ENCODE measurements at places on chromosomes 4 and X. TPM values are rescaled to one million over a fixed set of nuclear protein-coding genes. Genes with fewer than 3 reads are reported as not detected.

RTL5 gene
- total RNA-seq, result 11.6 TPM

- no peaks in the 10 kb centered on the region for H3K36me3 ChIP-seq
- no peak for DNase-seq
- H3K4me3 ChIP-seq, result no peak overlapping the region
- H3K27ac ChIP-seq, result no peak overlapping the region
- no peaks in the 10 kb centered on the region for H3K27me3 ChIP-seq
- no peaks in the 10 kb centered on the region for H3K4me1 ChIP-seq
These were observed 101.4 kb downstream of the AWAT2 start for GRCh38 chrX:69948276-69948797.

RBM46 gene
- not detected for total RNA-seq

UCP1 gene
- not detected for total RNA-seq

- no peaks in the 10 kb centered on the region for H3K36me3 ChIP-seq
- H3K4me1 ChIP-seq, result no peaks in the 10 kb centered on the region
- no peak overlapping the region for H3K27ac ChIP-seq
These were observed 27.2 kb downstream of the MAB21L2 start for GRCh38 chr4:150609131-150609530.

TRAM1L1 gene
- 0.78 TPM for total RNA-seq

DNA sequence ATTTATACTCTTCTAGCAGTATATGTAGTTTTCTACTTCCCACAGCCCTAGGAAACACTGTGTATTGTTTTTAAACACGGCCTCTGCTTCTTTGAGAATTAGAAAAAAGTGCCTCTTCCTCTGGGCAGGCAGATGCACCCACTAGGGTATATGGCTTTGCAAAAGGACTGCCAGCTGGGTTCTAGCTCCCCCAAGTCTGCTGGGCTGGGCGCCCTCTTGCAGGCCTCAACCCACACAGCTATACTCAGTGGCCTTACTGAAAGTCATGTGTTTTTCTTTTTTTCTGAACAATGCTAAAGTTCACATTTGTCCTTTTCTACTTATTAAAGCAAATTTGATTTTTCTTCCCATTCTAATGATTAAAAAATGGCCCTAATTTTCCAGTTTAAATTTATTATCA, 35.5 kb upstream of the BMPR1B start:
- no peaks in the 10 kb centered on the region for H3K36me3 ChIP-seq
- H3K4me3 ChIP-seq, result no peak overlapping the region
- H3K27ac ChIP-seq, result no peak overlapping the region

STOX2 gene
- 5.9 TPM for total RNA-seq

- H3K36me3 ChIP-seq, result no peaks in the 10 kb centered on the region
- H3K27ac ChIP-seq, result no peak overlapping the region
- no peak overlapping the region for H3K4me3 ChIP-seq
- no peaks in the 10 kb centered on the region for H3K27me3 ChIP-seq
These were observed 23.7 kb upstream of the NEIL3 start for GRCh38 chr4:177285953-177286352.

- peak overlapping the region; percentile 49 for H3K4me3 ChIP-seq
- no peak for DNase-seq
- peaks cover 13% of the 10 kb centered on the region for H3K36me3 ChIP-seq
- H3K27me3 ChIP-seq, result no peaks in the 10 kb centered on the region
These were observed 37.4 kb downstream of the RUFY3 start for GRCh38 chr4:70759126-70759525.

DNA sequence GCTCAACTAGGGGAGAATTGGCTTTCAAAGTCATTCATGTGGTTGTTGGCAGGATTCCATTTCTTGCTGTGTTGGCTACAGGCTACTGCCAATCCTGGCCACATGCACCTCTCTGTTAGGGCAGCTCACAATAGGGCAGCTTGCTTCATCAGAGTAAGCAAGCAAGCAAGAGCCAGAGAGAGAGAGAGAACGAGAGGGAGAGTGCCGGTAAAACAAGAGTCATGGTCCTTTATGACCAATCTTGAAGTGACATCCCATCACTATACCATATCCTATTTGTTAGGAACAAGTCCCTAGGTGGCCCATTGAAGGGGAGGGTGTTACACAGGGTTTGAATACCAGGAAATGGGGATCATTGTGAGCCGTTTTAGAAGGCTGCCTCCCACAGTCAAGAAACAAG, 33.0 kb upstream of the TLR2 start:
- H3K4me3 ChIP-seq, result no peak overlapping the region
- DNase-seq, result no peak
- H3K4me1 ChIP-seq, result peaks cover 18% of the 10 kb centered on the region
- no peaks in the 10 kb centered on the region for H3K27me3 ChIP-seq
- no peaks in the 10 kb centered on the region for H3K36me3 ChIP-seq

- no peaks in the 10 kb centered on the region for H3K27me3 ChIP-seq
- no peak overlapping the region for H3K4me3 ChIP-seq
- DNase-seq, result no peak
- peaks cover 14% of the 10 kb centered on the region for H3K4me1 ChIP-seq
- no peaks in the 10 kb centered on the region for H3K36me3 ChIP-seq
These were observed 92.6 kb downstream of the SHROOM3 start for GRCh38 chr4:76527666-76528065.

DNA sequence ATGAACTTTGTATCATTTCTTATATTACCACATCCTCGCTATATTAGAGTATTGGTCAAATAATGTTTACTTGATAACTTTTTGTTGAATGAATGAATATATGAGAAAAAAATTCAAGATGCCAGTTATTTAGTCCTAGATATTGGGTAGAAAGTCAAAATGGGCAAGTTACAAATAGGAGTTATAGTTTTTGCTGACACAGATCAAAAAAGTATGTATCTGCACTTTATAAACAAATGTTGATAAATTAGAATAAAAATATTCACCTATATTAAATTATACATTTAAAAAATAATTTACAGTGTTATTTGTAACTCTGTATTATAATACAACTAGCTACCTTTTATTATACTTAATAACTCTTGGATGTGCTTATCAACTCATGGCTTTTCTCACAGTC, 57.8 kb upstream of the NDST4 start:
- H3K4me3 ChIP-seq, result no peak overlapping the region
- no peaks in the 10 kb centered on the region for H3K27me3 ChIP-seq
- no peaks in the 10 kb centered on the region for H3K36me3 ChIP-seq
- no peaks in the 10 kb centered on the region for H3K4me1 ChIP-seq
- no peak overlapping the region for H3K27ac ChIP-seq

MAGEA6 gene
- total RNA-seq, result not detected

H2BW1 gene
- not detected for total RNA-seq

RASGEF1B gene
- 42.0 TPM for total RNA-seq

GRCh38 chr4:2258091-2259035, 3.5 kb downstream of the MXD4 start:
- H3K36me3 ChIP-seq, result peaks cover 15% of the 10 kb centered on the region
- H3K27ac ChIP-seq, result peak overlapping the region; percentile 91
- peaks cover 79% of the 10 kb centered on the region for H3K4me1 ChIP-seq
- DNase-seq, result peak; percentile 1

MMRN1 gene
- 17.8 TPM for total RNA-seq

DNA sequence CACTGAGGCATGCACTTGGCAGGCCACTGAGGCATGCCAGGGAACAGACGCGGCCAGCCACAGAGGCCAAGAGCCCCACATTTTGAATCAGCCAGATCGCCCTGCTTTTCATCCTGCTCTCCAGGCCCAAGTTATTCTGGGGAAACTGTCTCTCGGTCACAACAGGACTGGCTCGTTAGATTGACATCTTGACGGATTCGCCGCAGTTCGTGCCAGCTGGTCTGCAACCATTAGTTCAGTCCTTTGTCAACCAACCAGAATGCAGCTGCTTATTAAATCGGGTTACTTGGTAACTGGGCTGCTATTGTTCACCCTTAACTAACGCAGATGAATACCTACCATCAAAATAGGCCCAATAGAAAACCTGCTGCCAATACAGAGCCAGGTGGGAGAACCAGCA, 16.7 kb downstream of the CLDN34 start:
- no peaks in the 10 kb centered on the region for H3K27me3 ChIP-seq
- H3K4me1 ChIP-seq, result no peaks in the 10 kb centered on the region
- no peak for DNase-seq
- no peak overlapping the region for H3K27ac ChIP-seq

CENPI gene
- 2.4 TPM for total RNA-seq

- no peaks in the 10 kb centered on the region for H3K36me3 ChIP-seq
- no peak for DNase-seq
- no peaks in the 10 kb centered on the region for H3K27me3 ChIP-seq
- no peak overlapping the region for H3K27ac ChIP-seq
- H3K4me3 ChIP-seq, result peak overlapping the region; percentile 78
- H3K4me1 ChIP-seq, result no peaks in the 10 kb centered on the region
These were observed 64.3 kb upstream of the WDR17 start for GRCh38 chr4:176001151-176002006.

- peaks cover 11% of the 10 kb centered on the region for H3K4me1 ChIP-seq
- H3K27ac ChIP-seq, result no peak overlapping the region
- H3K36me3 ChIP-seq, result peaks cover 17% of the 10 kb centered on the region
- H3K27me3 ChIP-seq, result no peaks in the 10 kb centered on the region
- no peak overlapping the region for H3K4me3 ChIP-seq
- DNase-seq, result no peak
These were observed 79.5 kb downstream of the EVC start for GRCh38 chr4:5790546-5790857.

- no peaks in the 10 kb centered on the region for H3K4me1 ChIP-seq
- DNase-seq, result no peak
- H3K4me3 ChIP-seq, result no peak overlapping the region
- no peak overlapping the region for H3K27ac ChIP-seq
These were observed 86.9 kb downstream of the EGF start for GRCh38 chr4:109999585-109999912.

- DNase-seq, result no peak
- no peak overlapping the region for H3K4me3 ChIP-seq
- no peaks in the 10 kb centered on the region for H3K36me3 ChIP-seq
- H3K4me1 ChIP-seq, result no peaks in the 10 kb centered on the region
These were observed 40.7 kb downstream of the LARP7 start for GRCh38 chr4:112677519-112678091.

DNA sequence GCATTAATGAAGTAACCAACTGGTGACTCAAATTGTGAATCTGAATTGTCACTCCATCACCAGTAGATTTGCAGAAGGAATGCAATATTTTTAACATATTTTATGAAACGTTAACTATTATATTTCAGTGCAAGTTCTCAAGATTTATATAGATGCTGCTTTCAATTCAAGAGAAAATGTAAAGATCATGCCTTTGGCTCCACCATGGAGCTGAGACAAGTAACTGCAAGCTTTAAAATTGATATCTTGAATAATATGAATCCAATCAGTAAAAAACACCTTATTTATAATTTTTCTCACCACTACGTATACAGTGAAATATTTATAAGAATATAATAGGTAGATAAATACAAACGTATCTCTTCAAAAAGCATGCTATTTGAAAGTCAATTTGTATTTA, 27.8 kb upstream of the GALNTL6 start:
- H3K27ac ChIP-seq, result no peak overlapping the region
- no peak overlapping the region for H3K4me3 ChIP-seq
- no peak for DNase-seq
- H3K27me3 ChIP-seq, result no peaks in the 10 kb centered on the region
- no peaks in the 10 kb centered on the region for H3K4me1 ChIP-seq

- H3K36me3 ChIP-seq, result no peaks in the 10 kb centered on the region
- no peak for DNase-seq
- H3K27me3 ChIP-seq, result peaks cover 20% of the 10 kb centered on the region
- H3K4me3 ChIP-seq, result no peak overlapping the region
- no peak overlapping the region for H3K27ac ChIP-seq
- peaks cover 46% of the 10 kb centered on the region for H3K4me1 ChIP-seq
These were observed 427 bp downstream of the NKX1-1 start for GRCh38 chr4:1405636-1406393.

PNMA5 gene
- total RNA-seq, result not detected

- no peak overlapping the region for H3K27ac ChIP-seq
- no peaks in the 10 kb centered on the region for H3K27me3 ChIP-seq
- H3K4me1 ChIP-seq, result no peaks in the 10 kb centered on the region
- no peaks in the 10 kb centered on the region for H3K36me3 ChIP-seq
- no peak for DNase-seq
- no peak overlapping the region for H3K4me3 ChIP-seq
These were observed 7.4 kb upstream of the HDAC6 start for GRCh38 chrX:48794340-48794910.

PCSK1N gene
- 3.0 TPM for total RNA-seq

GRCh38 chr4:89331686-89332544, 24.3 kb upstream of the GPRIN3 start:
- no peaks in the 10 kb centered on the region for H3K36me3 ChIP-seq
- H3K27me3 ChIP-seq, result no peaks in the 10 kb centered on the region
- no peak for DNase-seq
- no peaks in the 10 kb centered on the region for H3K4me1 ChIP-seq

GRCh38 chr4:55297346-55297745, 48.7 kb upstream of the SRD5A3 start:
- H3K4me1 ChIP-seq, result no peaks in the 10 kb centered on the region
- H3K4me3 ChIP-seq, result no peak overlapping the region
- no peak for DNase-seq
- H3K27me3 ChIP-seq, result no peaks in the 10 kb centered on the region

TMPRSS11A gene
- total RNA-seq, result not detected

DNA sequence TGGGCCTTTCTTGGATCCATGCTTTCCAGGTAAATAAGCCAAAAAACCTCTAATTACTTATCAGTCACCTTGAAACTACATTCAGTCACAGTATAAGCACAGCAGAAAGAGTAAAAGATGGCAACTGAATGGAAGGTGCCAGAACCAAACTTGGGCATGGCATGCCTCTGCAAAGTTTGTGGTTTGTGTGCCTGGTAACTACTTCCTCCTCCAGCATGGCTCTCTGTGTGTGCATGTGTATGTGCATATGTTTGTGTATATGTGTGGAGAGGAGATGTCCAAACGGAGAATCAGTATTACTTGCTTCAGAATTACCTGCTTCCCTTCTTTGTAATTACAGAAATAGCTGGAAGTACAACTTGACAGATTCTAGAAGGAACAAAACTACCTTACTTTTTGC, 67.5 kb downstream of the AGTR2 start:
- H3K27me3 ChIP-seq, result no peaks in the 10 kb centered on the region
- no peak for DNase-seq
- no peak overlapping the region for H3K27ac ChIP-seq

SPARCL1 gene
- total RNA-seq, result 2,315 TPM

IL13RA1 gene
- total RNA-seq, result 109 TPM

GRCh38 chr4:93092765-93093164, 735.8 kb upstream of the ATOH1 start:
- H3K27me3 ChIP-seq, result no peaks in the 10 kb centered on the region
- no peaks in the 10 kb centered on the region for H3K4me1 ChIP-seq
- H3K4me3 ChIP-seq, result no peak overlapping the region
- no peaks in the 10 kb centered on the region for H3K36me3 ChIP-seq

DNA sequence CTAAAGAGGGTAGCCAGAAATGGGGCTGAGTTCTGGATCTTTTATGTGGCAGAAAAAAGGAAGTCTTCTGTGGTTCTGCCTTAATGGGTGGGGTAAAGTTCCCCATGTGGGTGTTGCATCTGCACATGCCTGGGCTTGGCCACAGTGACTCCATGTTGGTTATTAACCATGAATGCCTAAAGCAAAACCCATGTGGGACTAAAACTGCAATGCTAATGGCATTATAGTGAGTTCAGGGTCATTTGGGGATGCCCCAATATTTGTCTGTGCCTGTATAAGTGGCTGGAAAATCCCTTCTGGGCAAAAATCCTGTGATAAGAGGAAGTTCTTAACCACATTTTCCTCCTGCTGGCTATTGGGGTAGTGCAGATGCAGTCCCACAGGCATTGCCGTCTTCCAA, 857.4 kb downstream of the FAT4 start:
- H3K27ac ChIP-seq, result no peak overlapping the region
- DNase-seq, result no peak
- H3K4me3 ChIP-seq, result no peak overlapping the region
- H3K4me1 ChIP-seq, result no peaks in the 10 kb centered on the region
- no peaks in the 10 kb centered on the region for H3K27me3 ChIP-seq

GRCh38 chr4:130524057-130524456, 1428.1 kb downstream of the C4orf33 start:
- H3K4me3 ChIP-seq, result no peak overlapping the region
- no peaks in the 10 kb centered on the region for H3K4me1 ChIP-seq
- H3K27me3 ChIP-seq, result no peaks in the 10 kb centered on the region

NR3C2 gene
- 11.2 TPM for total RNA-seq

Data from thoracic aorta (tissue), 2 donors.